ENCODE measurements at places on chromosomes 16 and 17.

DNA sequence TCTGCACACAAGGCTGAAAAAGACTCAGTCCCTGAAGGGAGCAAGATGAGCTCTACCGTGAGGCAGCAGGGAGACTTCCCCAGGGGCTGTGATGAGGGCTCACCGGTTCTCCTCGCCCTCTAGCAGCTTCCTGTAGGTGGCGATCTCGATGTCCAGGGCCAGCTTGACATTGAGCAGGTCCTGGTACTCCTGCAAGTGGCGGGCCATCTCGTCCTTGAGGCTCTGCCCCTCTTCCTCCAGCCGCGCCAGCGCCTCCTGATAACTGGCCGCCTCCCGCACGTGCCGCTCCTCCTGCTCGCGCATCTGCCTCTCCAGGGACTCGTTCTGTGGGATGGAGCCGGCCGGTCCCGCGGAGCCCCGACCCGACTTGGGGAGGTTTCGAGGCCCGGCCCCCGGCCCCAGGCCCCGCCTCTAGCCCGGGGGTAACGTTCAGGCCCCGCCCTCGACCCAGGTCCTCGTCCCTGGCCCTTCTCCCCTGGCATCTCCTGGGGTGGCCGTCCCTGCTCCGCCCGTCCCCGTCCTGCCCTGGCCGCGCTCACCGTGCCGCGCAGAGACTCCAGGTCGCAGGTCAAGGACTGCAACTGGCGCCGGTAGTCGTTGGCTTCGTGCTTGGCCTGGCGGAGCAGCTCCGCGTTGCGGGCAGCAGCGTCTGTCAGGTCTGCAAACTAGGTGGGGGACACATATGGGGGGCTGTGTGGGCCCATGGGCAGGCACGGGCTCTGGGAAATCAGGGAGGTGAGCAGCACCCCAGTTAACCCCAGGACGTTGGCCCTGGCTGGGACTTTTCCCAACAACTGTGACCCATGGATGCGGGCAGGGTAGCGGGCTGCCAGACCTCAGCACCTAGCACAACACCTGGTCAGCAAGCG, 3.9 kb downstream of the GFAP start:
- peak; percentile 36 for DNase-seq

DNA sequence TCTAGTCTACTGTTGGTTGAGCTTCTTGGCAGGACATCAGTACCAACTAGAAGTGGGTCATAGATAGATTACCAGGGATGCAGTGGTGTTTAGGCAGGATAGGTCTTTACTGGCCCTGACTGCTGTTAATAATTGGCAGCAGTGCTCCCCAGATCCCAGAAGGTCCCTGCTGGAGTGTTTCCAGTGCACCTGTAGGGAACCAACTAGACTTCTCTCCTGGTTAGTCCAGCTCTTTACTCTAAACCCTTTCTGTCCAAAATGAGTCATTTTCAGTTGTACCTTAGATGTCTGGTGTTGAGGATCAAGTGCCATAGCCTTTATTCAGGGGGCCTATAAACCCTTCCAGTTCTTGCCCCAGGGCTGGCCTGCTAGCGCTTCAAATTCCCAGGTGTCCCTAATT, 8.7 kb downstream of the POLR2C start:
- DNase-seq: no peak

DNA sequence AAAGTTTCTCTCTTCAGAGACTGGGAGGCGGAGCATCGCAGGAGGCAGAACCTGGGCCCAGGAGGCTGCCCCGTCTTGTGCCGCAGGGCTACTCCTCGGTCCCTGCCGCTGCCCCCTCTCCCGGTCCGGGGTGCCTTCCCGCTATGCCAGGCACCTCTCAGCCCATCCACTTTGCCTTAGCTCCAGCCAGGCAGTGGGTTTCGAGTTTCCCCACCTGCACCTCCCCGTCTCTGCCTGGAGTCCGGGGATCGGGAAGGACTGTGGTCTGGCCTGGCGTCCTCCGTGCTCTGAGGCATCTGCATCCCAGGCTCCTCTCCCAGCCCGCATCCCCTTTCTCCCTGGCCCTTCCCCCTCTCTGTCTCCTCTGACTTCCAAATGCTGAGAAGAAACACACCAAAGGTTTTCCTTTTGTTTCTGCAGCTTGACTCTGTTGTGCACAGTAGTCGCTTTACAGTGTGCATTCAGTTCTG, 26.8 kb upstream of the PIK3R6 start:
- DNase-seq: no peak

DNA sequence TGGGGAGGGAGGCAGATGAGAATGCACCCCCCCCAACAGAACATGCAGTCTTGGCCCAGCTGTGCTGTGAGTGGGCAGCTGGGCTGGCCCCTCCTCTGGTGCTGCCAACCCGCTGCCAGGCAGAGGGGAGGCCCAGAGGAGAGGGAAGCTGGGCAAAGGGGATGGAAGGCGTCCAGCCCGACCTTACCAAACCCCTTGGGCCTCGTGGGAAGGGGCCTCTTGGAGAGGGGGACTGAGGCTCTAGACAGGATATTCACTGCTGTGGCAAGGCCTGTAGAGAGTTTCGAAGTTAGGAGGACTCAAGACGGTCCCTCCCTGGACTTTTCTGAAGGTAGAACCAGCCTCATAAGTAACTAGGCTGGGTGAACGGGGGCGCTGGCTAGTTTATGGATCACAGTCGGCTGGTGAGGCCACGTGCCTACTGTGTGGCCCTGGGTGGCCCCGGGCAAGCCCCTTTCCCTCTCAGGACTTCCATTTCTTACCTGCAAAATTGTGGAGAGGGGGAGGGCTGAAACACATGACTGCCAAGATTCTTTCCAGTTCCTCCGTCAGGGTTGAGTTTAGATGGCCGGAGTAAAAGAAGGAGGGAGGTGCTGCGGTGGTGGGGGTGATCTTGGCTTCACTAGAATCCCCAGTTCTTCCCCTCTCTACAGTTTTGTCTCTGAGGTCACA, 857 bp upstream of the STAT5A start:
- no peak for DNase-seq

DNA sequence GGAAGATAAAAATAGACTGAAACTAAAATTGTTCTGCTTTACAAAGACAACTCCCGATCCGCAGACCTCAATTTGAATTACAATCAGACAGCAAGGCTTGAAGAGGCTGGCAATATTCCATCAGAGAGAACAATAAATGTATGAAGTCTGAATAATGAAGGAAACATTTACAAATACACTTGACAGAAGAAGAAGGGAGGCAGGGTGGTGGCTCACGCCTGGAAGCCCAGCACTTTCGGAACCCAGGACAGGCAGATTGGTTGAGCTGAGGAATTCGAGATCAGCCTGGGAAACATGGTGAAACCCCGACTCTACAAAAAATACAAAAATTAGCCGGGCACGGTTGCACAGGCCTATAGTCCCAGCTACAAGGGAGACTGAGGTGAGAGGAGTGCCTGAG, 14.6 kb downstream of the ODF4 start:
- DNase-seq: no peak

DNA sequence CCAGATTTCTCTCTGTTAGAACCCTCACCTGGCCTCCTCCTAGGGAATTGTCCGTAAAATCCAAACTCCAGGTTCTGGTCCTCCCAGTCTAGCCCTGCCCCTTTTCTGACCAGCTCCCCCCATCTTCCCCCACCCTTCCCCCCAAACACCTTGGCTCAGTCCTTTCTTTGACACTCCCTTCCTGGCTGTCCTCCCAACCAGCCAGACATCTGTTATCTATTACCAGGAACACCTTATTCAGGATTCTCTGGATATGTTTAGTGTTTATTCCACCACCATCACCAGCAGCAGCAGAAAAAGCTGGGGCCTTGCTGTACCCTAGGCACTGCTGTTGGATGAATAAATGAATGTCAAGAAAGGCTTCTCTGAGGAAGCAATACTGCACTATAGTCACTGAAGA, 4.0 kb upstream of the CMTM3 start:
- DNase-seq: no peak

- DNase-seq: peak; percentile 56
These were observed 40.4 kb upstream of the NDRG4 start for GRCh38 chr16:58459344-58460218.

GRCh38 chr16:2712063-2712441, 8.0 kb downstream of the PRSS27 start:
- DNase-seq: no peak

DNA sequence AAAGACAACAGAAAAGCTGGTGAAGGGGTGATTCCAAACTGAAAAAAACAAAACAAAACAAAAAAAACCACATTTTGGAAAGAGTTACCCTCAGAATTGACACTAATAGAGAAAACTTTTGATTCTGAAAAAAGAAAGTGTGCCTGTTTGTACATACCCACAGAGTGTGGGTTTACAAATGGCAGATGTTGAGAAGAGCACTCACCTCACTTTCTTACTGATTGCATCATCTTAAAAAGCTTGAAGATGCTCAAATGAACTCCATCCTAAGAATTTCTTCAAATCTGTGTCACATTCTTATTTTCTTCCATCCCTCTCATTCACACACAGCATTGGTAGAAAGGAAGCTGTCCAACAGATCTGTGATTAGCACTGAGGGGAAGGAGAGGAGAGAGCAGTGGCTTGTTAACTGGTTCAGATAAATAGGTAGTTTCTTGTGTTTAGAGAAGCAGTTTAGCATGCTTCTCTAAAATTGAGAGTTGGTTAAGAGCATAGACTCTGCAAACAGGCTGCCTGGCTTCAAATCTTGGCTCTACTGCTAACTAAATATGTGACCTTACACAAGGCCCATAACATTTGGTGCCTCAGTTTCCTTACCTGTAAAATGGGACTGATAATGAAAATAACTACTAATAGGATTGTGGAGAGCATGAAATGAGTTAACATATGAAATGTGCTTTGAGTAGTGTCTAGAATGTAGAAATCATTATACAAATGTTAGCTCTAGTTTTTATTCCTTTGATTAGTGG, 6.9 kb downstream of the GNAO1 start:
- DNase-seq: no peak

- no peak for DNase-seq
These were observed 116.3 kb downstream of the SOX9 start for GRCh38 chr17:72236980-72237633.

GRCh38 chr16:65200857-65201256, 79.0 kb upstream of the CDH11 start:
- peak; percentile 53 for DNase-seq

DNA sequence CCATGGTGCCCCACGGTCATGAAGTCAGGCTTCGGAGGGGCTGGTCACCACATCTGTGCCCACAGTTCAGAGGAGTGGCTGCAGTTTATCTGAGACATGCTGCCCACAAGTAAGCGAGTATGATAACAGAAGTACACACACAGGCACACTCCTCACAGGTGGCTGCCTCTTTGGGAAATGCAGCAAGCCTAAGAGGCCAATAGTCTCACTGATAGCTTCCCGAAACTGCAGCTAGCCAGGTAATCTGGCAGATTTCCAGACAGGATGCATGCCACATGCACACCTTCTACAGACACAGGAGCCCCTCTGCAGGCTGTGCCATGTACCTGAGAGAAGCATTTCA, 12.6 kb upstream of the GFOD2 start:
- DNase-seq: no peak

DNA sequence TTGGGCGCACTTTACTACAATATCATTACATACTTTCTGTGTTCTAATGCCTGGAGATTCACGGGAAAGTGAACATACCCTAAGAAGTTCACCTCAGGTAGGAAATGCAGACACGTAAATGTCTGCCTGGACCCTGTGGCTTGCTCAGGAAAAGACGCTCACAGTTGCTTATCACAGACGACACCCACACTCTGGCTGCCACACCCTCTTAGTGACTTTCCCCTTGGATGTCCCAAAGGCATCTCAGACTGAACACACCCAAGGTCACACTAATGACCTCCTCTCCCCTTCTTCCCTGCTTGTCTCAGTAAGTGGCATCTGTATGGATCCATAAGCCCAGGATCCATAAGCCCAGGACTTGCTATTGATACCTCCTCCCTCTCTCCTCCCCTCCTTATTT, 32.6 kb downstream of the CDRT15 start:
- no peak for DNase-seq

GRCh38 chr17:56142325-56142724, 10.9 kb upstream of the ANKFN1 start:
- DNase-seq: peak; percentile 87

GRCh38 chr17:8806926-8807550, 7.9 kb upstream of the MFSD6L start:
- peak; percentile 35 for DNase-seq

DNA sequence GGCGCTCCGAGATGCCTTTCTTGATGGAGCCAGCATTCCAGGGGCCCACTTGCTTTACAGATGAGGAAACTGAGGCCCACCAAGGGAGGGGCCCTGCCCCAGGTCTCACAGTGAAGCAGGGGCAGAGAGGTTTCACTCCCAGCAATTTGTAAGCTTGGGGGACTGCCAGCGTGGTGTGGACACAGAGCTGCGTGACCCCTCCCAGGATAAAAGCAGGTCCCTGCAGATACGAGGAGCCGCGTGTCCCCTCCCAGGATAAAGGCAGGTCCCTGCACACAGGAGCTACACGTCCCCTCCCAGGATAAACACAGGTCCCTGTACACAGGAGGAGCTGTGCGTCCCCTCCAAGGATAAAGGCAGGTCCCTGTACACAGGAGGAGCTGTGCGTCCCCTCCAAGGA, 11.7 kb downstream of the JPH3 start:
- no peak for DNase-seq

DNA sequence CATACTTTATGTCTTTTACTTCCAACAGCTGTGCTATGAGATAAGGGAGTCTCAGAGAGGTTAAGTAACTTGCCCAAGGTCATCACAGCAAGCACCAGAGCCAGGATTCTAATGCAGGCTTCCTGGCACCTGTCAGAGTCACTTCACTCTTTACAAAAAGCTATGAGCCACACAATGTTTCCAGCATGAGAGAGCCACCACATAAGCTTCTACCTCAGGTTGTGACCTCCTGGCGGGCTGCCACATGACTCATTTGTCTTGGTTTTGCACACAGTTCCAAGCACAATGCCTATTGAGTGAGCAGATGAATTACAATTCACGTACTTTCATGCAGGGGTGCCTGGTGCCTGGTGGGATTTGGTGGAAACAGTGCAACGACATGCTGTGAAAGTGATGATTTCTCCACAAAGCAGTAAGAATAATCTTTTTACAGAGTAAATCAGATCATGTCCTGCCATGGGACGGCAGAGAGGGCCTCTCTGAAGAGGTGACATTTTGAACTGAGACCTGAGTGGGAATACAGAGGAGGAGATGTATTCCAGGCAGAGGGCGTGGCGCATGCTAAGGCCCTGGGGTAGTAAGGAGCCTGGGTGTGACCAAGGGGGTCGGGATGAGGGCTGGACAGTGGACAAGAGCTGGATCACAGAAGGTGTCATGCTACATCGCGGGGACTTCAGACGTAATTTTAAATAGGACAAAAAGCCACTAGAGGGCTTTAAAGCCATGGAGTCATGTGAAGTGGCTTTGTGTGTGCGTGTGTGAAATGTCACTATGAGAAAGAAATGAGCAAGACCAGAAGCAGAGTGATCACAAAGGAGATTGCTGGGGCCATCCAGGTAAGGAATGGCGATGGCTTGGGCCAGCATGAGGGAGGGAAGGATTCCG, 53.4 kb downstream of the CACNG3 start:
- peak; percentile 98 for DNase-seq

GRCh38 chr17:4541328-4542002, 13.7 kb downstream of the MYBBP1A start:
- DNase-seq: no peak

- no peak for DNase-seq
These were observed 3.4 kb upstream of the PNPO start for GRCh38 chr17:47937941-47938340.

DNA sequence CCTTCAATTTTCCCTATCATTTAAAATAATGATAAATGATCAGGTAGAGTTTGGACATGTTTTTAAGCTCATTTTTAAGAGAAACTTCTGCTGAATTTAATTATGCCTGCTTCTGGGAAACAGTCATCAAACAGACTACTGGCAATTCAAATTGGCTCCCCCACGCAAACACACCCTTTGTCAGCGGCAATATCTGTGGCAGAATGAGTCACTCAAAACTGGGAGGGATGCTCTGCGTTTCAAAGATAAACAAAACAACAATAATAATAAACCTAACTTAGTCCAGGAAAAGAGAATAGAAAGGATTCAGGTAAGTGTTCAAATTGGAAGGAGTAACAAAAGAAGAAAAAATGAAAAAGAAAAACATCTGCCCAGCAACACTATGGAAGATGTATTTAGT, 108.1 kb upstream of the ERCC4 start:
- DNase-seq: peak; percentile 13
